ENCODE measurements at places on chromosomes 5 and 9.
A peak's percentile ranks its signal among the peaks of the same experiment; 100 is the strongest.

GRCh38 chr9:125547368-125547767, 159.6 kb downstream of the MAPKAP1 start:
- DNase-seq, result no peak

GRCh38 chr5:133707629-133708028, 95.3 kb upstream of the FSTL4 start:
- no peak for DNase-seq

DNA sequence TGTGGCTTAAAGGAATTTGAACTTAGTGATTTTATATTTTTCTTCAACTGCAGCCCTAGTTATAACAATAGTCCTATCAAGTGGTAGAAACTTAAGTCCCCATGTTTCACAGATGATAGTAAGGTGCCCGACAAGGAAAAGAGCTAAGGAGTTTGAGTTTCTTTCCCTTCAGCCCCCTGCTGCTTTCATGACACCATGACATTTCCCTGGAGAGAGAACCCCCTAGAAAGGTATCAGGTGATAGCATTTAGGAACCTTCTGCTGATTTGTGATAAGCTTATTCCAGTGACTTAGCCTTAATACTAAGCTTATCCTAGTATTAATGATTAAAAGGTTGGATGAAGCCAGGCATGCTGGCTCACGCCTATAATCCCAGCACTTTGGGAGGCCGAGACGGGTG, 623.8 kb upstream of the TYRP1 start:
- DNase-seq, result no peak

- DNase-seq, result no peak
Measured at GRCh38 chr5:58933891-58934628, 351.2 kb downstream of the RAB3C start.

DNA sequence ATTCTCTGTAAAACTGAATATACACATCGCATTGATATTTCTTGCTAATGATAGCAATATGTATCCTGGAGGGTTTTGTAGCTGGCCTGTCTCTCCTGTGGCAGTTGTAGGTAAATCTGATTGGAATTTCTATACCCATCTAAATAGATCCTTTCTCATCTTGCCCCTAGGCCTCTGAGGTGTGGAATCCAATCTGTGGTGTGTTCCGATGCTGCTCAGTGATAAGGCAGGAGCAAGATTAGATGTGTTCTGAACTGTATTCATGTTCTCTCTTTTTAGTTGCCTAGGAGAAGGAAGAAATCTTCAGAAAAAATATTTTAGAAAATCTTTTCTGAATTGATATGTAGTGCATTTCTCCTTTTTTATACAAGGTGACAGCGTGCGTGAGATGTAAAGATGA, 507.5 kb downstream of the NR2F1-AS1 start:
- DNase-seq, result no peak

DNA sequence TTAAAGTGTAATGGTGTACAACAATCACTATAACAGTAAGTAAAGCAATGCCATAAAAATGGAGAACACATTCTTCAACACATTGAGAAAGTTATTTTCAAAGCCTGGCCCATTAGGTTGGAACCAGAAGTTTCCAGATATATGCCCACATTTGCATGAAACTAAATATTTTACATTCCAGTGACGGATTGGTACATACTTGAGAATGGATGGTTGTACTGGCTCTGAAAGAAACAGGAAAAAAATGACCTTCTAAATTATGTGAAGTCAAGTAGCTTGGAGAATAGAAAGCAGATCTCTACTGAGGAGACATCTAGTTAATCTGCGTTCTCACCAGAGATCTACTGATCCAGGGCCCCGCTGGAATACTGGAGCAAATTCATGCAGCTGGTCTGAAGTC, 1037.0 kb downstream of the NR2F1-AS1 start:
- DNase-seq, result no peak

- DNase-seq, result peak; percentile 75
Measured at GRCh38 chr9:98108531-98109031, 10.4 kb downstream of the TRIM14 start.

DNA sequence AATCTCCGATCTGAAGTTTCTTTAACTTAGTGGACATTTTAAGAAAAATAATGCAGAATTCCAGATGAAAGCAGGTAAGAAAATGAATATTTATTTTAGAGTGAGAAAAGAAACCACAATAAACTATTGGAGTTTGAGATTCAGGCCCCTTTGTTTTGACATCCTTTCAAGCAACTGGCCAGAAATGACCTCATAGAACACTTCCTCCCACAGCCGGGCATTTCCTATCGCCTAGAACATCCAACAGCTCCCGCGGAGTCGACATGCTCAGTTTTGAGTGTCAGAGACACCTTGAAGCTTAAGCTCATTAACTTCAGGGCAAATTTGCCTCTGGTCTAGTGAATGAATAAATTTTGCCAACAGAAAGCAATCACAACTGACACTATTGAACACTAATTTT, 369.2 kb downstream of the TLE4 start:
- no peak for DNase-seq

GRCh38 chr5:95048628-95049027, 236.3 kb downstream of the MCTP1 start:
- peak; percentile 61 for DNase-seq

DNA sequence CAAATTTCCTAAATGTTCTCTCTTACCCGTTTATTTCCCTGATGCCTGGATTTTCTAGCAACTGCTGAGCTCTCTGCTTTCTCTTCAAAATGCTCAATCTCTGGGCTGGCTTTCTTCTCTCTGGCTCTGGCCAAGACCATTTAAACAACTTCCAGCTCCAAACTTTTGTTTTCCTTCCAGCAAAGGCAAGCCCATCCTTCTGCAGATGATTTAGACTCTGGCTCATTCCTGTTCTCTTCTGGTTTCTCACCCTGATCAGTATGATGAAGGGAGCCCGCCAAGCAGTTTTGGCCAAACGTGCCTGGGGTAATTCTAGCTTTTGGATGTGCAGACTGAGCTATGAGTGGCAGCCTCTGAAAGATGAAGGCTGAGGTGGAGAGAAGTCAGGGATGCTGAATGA, 78.1 kb downstream of the HSPA4 start:
- DNase-seq, result no peak

DNA sequence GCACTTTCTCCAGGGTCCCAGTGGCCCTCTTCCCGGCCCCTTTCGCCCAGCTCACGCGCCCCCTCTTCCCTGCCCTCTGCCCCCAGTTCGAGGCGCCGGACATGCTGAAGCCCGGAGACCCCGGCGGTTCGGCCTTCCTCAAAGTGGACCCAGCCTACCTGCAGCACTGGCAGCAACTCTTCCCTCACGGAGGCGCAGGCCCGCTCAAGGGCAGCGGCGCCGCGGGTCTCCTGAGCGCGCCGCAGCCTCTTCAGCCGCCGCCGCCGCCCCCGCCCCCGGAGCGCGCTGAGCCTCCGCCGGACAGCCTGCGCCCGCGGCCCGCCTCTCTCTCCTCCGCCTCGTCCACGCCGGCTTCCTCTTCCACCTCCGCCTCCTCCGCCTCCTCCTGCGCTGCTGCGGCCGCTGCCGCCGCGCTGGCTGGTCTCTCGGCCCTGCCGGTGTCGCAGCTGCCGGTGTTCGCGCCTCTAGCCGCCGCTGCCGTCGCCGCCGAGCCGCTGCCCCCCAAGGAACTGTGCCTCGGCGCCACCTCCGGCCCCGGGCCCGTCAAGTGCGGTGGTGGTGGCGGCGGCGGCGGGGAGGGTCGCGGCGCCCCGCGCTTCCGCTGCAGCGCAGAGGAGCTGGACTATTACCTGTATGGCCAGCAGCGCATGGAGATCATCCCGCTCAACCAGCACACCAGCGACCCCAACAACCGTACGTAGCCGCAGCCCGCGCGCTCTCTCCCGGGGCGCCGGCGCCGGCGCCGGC, 1.0 kb downstream of the PRDM6 start:
- DNase-seq, result no peak

GRCh38 chr9:136533775-136534157, 12.1 kb downstream of the NOTCH1 start:
- peak; percentile 89 for DNase-seq

GRCh38 chr5:137409736-137410135, 89.4 kb downstream of the SPOCK1 start:
- no peak for DNase-seq

- DNase-seq, result no peak
Measured at GRCh38 chr9:130186051-130186450, 13.8 kb downstream of the NCS1 start.

DNA sequence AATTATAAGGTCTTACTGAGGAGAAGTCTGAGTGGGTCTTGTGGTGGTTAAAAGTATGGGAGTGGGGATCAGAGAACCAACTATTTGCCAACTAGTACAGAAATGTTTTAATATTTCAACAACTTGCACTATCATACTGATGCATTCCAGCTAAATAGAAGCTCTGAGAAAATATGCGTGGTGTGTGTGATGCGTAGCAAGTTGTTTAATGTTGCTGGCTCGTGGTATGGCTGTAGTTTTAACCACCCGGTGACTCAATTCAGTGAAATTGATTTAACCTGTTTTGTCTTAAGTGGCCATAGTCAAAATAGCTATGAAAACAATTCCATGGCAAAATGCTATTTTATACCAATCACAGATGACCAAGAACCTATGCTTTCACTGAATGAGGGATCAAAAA, 176.5 kb upstream of the SLC24A2 start:
- no peak for DNase-seq

DNA sequence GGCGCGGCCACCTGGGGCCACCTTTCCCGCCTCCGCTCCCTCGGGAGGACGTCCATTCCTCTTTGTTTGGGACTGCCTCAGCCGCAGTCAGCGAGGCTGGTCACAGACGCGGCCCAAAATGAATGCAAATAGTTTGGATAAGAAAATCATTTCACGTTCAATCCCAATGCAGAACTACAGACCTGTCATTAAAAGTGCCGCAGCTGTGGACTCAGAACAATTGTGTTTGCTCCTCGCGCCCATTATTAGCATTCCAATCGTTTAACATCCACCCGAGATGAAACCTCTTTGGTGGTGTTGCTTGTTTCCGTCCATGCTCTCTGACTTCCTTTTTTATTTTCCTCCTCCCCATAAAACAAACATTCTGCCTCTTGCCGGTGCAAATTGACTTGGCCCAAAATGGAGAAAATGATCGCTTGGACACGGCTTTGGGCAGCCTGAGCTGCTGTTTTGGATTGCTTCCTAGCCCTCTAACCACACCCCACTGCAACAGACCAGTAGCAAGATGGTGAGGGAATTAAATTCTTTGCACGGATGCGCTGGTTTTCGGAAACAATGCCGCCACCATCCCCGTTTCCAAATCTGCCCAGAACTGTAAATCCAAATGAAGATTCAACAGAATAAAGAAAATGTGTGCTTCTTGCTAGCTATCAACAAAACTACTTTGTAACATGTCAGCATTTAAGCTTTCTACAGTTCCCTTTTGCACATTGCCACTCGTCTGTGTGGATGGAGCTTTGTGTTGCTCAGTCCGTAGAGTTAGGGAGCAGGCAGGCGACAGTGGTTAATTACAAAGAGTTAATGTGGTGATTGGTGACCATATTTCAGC, 784 bp downstream of the NLN start:
- DNase-seq, result peak; percentile 39

DNA sequence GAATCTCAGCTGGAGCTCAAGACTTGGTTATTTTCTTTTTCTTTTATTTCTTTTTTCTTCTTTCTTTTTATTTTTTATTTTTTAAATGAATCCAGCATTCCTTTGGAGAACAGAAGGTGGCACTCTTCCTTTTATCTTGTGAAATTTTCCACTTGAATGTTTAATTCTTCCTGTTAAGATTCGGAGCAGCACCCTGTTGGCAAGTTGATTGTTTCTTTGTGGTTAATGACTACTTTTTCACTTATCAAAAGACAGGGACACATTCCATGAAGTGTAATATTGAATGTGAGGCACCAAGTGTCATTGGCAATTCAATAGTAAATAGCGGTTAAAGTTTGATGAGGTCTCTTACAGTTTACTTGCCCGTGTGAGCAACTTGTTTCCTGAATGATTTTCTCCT, 240.5 kb upstream of the CHD1 start:
- DNase-seq, result peak; percentile 3

DNA sequence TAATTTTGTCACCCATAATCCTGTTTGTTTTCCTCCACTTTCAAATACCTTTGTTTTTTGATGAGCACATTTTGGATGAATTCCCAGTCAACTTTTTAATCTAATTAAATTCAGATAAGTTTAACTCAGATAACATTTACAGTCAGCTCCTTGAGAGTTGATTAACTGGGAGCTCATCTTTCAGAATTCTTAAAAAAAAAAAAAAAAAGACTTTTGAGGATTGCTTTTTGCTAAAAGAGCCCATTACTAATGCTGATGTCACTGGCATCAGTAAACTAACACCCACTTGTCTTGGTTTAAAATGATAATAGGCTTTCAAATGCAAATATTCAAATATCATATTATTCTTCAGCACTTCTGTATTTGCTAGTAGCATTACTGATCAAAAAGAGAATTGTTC, 47.1 kb upstream of the NFIB start:
- no peak for DNase-seq

DNA sequence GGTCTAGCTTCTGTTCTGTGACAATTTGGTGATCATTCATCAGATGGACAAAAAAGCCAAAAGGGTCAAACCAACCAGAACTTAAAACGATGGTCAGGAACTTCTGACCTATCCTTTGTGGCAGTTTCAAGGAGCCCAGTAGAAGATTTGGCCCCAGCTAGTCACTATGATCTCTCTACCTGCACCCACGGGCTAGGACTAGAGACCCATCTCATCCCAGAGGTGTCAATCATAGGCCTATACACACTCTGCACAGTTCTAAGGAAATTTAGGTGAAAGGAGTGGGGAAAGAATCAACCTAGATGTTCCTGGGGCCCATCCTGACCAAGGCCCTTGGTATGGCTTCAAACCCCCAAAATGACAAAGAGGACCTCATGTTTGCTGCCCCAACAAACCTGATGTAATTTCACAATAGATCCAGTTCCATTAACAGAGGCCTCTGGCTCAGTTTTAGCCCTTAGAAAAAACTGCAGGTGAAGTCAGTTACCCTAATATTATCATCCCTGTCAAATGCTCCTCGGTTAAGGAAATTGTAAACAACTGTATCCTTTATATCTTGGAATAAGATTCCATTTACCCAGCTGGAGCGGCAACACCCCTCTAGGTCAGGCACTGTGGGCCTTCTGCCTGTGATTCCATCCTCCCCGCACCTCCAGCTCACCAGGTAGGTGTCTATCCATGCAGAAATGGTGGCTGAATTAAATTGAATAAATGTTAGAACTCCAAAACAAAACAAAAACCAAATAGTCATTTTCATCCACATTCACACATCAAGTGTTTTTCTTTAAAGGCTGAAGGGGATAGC, 138.7 kb downstream of the ENC1 start:
- DNase-seq, result no peak

DNA sequence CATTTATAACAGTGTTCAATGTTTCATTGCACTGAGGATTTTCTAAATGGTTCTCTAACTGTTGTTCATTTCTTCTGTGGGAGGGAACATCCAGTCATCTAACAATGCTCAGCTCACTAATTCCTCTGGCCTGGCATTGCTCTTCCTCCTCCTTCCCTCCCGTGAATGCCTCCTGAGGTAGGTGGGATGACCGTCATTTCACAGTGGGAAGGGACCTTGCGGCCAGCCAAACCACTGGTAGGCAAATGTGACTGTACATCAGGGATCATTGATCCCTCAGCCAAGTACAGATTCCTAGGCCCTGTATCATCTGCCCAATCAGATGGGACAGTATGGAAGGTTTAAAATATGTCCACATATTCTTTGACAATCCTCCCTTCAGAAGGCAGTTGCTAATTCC, 23.7 kb upstream of the VDAC1 start:
- DNase-seq, result no peak

GRCh38 chr5:9834871-9835770, 205.0 kb upstream of the TAS2R1 start:
- no peak for DNase-seq

All from suppressor macrophage treated with lipopolysaccharide for 4 hours (primary cell).